NCI-H1930 (cell line): ENCODE measurements at places on chromosomes 4 and X.

DNA sequence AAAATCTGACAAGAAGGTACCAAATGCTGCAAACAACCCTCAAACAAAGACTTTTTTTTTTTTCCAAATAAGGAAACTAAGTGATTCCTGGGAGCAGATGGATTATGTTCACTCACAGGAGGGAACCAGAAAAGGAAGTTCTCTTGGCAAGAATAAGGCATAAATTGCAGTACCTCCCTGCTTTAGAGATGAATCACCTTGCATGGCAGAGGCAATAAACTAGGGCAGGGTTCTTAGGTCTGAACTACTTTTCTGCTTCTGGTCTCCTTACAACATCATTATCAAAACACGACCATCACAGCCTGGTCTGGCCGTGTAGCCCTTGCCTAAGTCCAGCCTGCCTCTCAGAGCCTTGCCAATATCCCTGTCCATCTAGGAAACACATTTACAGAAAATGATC lies 6.3 kb downstream of the TMEM31 start:
- DNase-seq, result no peak

DNA sequence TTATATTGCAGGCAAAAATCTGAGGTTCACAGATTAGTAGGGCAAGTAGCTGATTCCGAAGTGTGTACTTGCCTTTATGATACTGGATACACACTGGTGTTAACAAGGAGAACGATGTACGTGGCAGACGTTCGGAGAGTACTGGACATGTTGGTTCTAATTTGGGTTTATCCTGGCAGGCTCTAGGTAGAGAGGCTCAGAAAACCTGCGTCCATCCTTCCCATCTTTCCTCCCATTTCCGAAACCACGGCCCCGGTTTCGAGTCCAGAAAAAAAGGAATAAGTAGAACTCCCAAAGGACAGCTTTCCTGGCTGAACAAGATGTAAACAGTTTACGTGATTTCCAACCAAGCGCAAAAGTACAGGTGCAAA lies 351 bp upstream of the SLC30A9 start:
- DNase-seq, result no peak

- no peak for DNase-seq
Measured at GRCh38 chr4:15349531-15349935, 78.3 kb upstream of the C1QTNF7 start.

DNA sequence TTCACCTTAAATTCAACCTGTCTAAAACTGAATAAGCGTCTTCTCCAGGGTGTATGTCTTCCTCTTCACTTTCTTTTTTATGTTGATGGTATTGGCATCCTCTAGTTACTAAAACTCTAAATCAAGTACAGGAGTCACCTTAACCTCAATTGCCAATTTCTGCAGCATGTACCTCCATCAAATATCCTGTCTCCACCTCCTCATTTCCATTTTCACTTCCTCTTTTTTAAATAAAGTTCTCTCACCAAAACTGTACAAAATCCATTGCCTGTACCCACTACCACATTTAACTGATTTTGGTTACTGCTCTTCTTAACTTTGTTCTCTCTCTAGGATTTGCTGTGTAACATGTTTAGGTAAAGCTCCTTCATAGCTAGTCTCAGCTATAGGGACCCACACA lies 9.2 kb upstream of the NPFFR2 start:
- DNase-seq, result no peak

DNA sequence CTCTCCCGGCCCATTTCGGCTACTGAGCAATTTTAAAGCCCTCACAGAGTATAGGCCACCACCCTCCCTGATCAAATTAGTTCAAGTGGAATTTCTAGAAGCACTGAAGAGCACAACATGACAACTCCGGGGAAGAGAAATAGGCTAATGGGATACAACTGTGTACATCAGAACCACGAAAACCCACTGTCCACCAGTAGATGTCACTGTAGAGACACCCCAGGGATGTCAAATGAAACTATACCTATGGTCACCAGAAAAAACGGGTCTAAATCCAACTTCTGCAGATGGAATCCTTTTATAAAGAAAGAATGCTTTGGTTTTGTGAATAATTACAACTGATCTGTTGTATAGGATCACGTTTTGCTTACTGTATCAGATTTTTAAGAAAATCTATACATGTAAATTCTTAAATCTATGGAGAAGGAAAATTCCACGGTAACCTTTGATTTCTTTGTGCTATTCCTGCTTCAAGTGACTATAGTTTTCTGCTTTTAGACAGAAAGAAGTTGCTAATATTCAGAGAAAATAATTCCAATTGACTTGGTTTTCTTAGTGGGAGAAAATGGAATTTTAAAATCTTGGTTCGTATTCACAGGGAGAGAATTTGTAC lies 29.5 kb upstream of the MAP3K15 start:
- DNase-seq, result peak; percentile 2

DNA sequence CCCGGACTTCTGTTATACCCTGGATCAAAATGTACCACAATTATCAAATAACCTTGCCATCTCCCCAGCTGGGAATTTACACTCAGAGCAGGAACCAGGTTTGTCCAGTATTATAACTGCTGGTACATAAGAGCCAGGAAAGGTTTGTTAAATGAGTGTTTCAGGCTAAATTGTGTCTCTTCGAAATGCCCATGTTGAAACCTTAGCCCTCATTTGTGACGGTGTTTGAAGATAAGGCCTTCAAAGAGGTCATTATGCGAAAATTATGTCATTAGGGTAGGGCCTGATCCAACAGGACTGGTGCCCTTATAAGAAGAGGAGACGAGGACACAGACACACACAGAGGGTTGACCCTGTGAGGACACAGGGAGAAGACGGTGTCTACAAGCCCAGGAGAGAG lies 73.5 kb upstream of the DHRSX start:
- no peak for DNase-seq

DNA sequence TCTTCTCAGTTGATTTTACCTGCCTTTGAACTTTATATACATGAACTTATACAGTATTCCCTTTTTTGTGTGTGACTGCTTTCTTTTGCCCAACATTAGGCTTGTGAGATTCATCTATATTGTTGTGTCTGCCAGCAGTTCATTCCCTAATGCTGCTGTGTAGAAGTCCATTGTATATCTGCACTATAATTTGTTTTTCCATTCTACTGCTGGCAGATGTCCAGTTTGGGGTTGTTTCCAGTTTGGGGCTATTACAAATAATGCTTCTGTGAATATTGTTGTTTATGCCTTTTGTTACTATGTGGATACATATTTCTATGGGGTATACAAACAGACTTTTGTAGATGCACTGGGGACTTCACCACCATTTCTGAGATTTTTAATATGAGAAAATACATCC lies 268.4 kb downstream of the DCTD start:
- DNase-seq, result peak; percentile 10

DNA sequence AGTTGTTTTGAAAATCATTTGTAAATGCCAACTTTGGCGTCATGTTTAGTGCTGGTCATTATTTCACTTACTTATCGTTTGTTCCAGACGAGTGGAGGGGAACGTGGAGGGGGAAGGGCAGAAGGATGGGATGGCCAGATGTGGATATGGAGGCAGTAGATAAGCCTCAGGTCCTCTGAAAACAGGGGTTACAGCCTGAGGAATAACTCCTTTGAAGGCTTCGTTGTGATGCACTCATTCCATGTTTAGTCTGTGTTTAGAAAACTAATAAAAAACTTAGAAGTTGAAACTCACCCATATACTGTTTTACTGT lies 1.1 kb downstream of the MOB1B start:
- no peak for DNase-seq

DNA sequence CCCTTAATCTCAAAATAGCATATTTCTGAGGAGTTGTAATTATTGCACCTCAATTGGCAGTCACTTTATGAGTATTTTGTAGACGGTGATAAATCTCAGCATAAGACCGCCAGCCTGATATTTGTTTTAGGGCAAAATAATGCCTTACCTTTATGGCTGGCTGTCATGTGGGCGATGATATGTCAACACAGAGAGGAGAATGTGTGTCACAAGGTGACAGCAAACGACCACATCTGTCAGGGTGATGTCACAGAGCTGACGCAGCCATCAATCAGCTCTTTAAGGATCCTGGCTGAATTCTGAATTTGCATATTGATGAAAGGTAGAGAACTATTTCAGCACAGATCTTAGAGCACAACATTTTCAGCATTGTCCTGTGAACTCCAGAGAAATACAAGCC lies 209.7 kb downstream of the CEP135 start:
- DNase-seq, result no peak

DNA sequence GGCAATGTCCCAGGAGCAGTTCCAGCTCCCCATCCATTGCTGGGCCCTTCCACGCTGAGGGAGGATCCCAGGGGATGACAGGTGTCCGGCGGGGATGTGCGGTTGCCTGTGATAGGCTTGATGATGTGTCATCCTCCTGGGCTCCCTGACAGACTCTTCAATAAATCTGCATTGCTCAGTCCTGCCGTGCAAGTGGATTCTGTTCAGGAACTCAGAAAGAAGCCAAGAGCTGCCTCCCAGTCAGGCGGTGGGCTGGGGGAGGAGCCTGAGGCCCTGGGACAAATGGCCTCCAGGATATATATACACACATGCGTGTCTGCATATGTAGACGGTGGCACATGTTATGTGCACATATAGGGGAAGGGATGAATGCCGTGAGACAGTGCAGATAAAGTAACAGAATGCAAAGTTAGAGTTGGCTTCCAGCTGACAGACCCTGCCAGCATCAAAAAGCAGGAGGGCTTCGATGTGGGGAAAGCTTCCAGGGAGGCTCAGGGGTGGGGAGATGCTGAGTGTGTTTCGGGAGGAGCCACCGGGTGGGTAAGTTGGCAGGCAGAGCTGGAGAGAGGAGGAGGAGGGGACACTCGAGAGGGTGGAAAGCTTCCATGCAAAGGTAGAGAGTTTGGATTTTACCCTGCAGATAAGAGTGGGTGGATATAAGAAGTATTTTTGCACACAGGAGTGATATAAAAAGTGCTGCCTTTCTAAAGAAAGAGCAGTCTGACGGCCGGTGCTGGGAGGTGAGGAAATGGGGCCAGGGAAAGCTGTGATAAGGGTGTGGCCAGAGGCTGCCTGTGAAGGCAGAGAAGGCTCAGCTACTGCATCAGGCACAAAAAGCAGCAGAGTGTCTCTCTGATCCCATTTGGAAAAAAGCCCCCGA lies 28.5 kb upstream of the CRMP1 start:
- DNase-seq, result no peak

DNA sequence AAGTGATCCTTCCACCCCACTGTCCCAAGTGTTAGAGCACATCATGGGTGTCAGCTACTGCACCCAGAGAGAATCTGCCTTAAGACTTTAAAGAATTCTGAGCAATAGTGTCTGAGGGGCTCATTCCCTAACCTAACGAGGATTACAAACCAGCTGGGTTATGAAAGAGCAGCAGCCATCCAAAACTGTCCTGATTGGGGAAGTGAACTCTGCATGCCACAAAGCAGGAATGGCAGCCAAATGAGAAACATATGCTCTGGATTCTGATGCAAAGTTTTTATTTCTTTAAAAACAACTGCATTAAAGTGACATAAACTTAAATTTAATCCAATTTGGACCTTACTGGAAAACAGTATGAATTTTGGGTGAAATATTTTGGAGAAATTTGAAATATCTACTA lies 103.2 kb downstream of the ANXA3 start:
- no peak for DNase-seq

GRCh38 chr4:121150003-121150402 lies 14.1 kb downstream of the TNIP3 start:
- DNase-seq, result no peak

GRCh38 chr4:7663075-7663541 lies 228.4 kb upstream of the PSAPL1 start:
- DNase-seq, result no peak

- no peak for DNase-seq
Measured at GRCh38 chrX:46547857-46548256, 2.6 kb upstream of the ZNF674 start.
